AG04450 (cell line): ENCODE measurements at places on chromosomes 12 and 14.

- DNase-seq: no peak
Observed at GRCh38 chr14:77659831-77660230, 43.4 kb upstream of the SPTLC2 start.

GRCh38 chr12:6380141-6381121 lies 3.5 kb upstream of the LTBR start:
- DNase-seq: no peak

- DNase-seq: no peak
Observed at GRCh38 chr14:68520637-68521556, 272.0 kb downstream of the ZFP36L1 start.

GRCh38 chr12:50024805-50025186 lies 498 bp downstream of the RACGAP1 start:
- DNase-seq: no peak

DNA sequence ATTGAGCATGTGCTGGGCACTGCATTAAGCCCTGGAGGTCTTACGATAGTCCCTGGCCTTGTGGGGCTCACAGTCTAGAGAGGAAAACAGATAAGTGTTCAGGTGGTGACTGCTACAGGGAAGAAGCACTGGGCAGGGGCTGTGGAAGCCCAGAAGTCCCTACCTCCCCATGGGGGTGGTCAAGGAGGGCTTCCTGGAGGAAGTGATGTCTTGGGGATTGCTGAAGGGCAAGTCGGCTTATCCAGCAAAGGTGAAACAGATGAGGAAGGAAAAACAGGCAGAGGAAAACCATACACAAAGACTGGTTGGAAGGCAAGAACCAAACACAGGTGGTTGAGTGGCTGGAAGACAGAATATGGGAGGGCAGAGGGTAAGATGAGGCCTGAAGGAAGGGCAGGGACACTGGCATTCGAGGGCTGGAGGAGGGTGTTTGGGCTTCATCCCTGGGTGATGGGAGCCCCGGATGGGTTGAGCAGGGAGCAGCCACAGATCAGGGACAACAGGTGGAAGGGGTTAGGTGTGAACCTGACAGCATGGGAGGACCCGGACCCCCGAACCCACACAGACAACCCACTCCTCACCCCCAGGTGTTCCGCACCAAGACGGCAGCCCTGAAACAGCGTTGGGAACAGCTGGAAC lies 2.8 kb downstream of the CFAP73 start:
- no peak for DNase-seq

- DNase-seq: no peak
Observed at GRCh38 chr12:53233671-53234121, 1.7 kb upstream of the RARG start.

DNA sequence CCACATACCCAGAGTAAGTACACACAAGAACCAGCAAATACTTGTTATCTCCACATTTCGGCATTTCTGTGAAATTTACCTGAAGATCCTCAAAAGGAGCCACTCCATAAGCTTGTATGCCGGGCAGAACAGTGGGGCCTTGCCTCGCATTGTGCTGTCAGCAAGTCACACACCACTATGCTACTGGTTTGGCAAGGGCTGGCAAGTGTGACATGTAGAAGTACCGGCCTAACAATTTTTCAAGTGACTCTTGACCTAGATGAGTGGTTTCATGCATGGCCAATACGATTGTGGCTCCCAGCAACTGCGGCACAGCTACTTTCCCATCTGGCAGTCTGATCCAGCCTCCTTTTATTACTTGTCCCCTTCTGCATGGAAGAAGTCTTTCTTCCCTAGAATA lies 69.8 kb downstream of the GAS2L3 start:
- no peak for DNase-seq

GRCh38 chr12:68977909-68978610 lies 45.1 kb upstream of the CPM start:
- no peak for DNase-seq

- DNase-seq: peak; percentile 10
Observed at GRCh38 chr14:100532906-100533655, 54.1 kb downstream of the BEGAIN start.

- no peak for DNase-seq
Observed at GRCh38 chr14:106277503-106277902, 751.1 kb downstream of the TMEM121 start.

- no peak for DNase-seq
Observed at GRCh38 chr12:96329545-96329944, 70.7 kb downstream of the CDK17 start.

DNA sequence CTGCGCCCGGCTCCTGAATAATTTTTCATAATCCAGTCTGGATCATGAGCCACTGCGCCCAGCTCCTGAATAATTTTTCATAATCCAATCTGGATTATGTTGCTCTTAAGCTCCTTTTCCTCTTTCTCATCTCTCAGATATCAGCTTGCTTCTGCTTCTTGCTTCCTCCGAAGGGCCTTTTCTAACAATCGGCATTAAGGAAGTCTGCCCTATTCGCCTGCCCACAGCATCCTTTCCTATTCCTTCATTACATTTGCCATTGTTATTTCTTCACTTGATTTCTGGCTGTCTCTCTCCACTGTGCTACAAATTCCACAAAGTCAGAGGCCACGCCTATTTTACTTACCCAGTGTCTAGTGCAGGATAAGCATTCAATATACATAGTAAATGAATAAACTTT lies 83.5 kb downstream of the TTC7B start:
- DNase-seq: no peak

DNA sequence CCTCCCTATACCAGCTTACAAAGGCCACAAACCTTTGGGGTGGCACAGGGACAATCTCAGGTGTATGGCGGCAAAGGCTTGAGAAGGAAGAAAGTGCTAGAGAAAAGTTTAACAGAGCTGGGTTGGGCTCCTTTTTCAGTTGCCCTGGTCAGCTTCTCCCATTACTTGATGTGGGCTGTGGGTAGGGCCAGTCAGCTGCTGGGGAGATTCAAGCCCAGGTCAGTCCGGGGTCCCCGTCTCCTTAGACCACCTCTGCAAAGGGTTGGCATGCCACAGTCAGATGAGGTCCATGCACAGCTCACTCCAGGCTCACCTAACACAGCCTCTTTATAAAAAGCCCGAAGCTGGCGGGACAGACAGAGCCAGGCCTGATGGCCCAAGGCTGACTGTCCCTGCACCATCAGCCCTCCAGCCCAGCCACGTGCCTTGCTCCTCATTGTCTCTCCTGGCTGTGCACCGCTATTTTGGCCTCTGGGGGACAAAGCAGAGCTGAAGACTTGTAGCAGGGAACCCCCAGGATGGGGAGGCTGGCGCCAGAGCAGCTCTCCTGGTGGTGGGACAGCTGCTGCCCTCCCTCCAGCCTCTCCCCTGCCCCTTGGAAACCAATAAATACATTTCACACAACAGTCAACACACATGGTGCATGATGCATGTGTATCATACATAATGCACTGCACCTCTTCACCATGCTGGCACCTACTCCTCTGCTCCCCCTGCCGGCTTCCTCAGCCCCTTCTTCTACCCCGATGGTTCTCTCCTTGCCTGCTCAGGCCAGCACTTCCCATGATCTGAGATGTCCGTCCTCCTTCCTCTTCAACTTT lies 61.7 kb upstream of the DDX11 start:
- no peak for DNase-seq
